Thymus (tissue), 14 donors: ENCODE measurements at places on chromosomes 1 and 21. TPM values are rescaled to one million over a fixed set of nuclear protein-coding genes. Genes with fewer than 3 reads are reported as not detected.

Gene ANKRD35
- polyA plus RNA-seq, result 2.7 TPM

Gene LCE1A
- 1.0 TPM for polyA plus RNA-seq

Gene CYP4A11
- 0.05 TPM for polyA plus RNA-seq

Gene CASZ1
- 3.9 TPM for polyA plus RNA-seq

DNA sequence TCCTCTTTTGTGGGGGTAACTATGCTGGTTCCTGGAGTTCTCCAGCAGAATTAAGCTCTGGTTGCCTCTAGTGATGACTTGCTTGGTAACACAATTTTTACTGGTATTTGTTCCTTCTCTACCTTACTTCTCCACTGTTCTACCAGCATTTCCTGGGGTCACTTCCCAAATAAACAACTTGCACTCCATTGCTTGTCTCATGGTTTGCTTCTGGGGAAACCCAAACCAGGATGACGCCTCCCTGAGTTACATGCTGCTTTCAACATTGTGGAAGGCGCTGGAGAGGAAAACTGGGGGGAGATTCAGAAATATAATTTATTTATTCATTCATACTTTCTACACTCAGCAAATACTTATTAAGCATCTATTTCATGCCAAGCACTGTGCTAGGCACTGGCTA, 55.3 kb upstream of the AK4 start:
- DNase-seq, result no peak
- no peak overlapping the region for H3K4me3 ChIP-seq
- no peak overlapping the region for H3K27ac ChIP-seq
- H3K36me3 ChIP-seq, result no peaks in the 10 kb centered on the region

- no peak overlapping the region for H3K4me3 ChIP-seq
- H3K4me1 ChIP-seq, result no peaks in the 10 kb centered on the region
Measured at GRCh38 chr21:37514038-37514667, 147.6 kb downstream of the DYRK1A start.

DNA sequence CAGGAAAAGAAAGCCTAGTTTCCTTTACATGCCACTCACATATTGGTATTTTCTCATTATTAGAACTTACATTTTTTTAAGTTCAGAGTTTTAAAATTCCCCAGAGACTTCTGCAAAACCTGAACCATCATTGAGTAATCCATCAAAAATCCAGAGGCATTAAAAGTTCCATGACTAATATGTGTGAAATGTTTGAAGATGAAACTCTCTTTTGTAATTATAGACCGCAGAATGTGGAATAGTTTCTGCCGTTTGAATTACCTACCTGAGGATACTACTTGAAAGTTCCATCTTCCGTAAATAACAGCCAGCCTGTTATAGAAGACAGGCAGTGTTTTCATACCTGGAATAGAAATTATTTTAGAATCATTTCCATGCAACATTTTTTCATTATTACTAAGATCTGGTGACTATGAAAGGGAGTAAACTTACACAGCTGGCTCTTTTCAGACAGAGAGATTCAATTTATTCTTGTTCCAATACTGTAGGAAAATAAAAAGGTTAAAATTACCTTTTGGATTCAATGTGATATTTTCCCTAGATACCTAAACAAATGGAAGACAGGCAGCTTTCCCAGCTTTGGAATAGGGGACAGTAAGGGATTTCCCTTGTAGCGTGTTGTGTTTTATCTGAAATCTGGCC, 131.4 kb downstream of the ST6GALNAC5 start:
- H3K4me1 ChIP-seq, result no peaks in the 10 kb centered on the region
- peak overlapping the region; percentile 55 for H3K27ac ChIP-seq
- DNase-seq, result no peak

DNA sequence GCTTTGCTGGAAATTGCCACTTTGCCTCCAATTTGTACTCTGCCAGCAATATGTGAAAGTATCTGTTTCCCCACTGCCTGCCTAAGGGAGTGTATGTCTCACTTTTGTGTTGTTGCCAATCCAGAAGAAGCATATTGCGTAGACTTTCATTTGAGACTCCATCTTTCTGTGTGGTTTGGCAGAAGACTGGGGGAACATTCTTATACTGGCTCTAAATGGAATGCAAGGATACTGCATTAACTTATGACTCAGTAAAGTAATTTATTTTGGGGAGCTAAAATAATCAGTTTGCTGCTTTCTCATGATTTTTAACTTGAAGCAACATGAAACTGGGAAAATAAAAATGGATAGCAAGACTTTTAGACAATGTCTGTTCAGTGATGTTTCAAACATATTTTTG, 107.7 kb upstream of the TMPRSS2 start:
- no peak overlapping the region for H3K27ac ChIP-seq
- no peak for DNase-seq
- H3K4me1 ChIP-seq, result peaks cover 20% of the 10 kb centered on the region
- no peaks in the 10 kb centered on the region for H3K36me3 ChIP-seq

DNA sequence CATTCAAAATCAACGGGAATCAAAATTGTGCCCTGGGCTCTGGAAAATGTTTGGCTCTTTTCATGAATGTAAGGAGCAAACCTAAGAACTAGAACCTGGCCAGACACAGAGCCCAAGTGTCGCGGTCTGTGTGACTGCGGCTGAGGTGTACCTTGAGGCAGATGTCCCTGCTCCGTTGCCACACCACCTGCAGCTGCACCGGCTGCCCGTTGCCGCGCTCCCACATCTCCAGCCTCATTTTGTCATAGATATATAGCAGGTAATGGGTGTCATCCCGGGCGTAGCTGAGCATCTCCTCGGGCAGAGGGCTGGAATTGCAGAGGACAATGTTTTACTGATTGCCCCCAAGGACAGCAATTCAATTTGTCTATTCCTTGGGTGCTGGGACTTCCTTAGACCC, 18.7 kb downstream of the EXOSC10 start:
- H3K27ac ChIP-seq, result no peak overlapping the region
- no peaks in the 10 kb centered on the region for H3K4me1 ChIP-seq
- DNase-seq, result no peak
- H3K4me3 ChIP-seq, result no peak overlapping the region

- H3K27me3 ChIP-seq, result no peaks in the 10 kb centered on the region
- H3K4me1 ChIP-seq, result no peaks in the 10 kb centered on the region
- no peak for DNase-seq
- no peaks in the 10 kb centered on the region for H3K36me3 ChIP-seq
- H3K4me3 ChIP-seq, result no peak overlapping the region
- H3K27ac ChIP-seq, result no peak overlapping the region
Measured at GRCh38 chr21:15134701-15135470, 70.1 kb upstream of the NRIP1 start.

- no peak for DNase-seq
- H3K27ac ChIP-seq, result peak overlapping the region; percentile 19
- peaks cover 23% of the 10 kb centered on the region for H3K4me1 ChIP-seq
- no peaks in the 10 kb centered on the region for H3K36me3 ChIP-seq
- H3K4me3 ChIP-seq, result no peak overlapping the region
Measured at GRCh38 chr21:38768471-38769063, 37.2 kb upstream of the ETS2 start.

GRCh38 chr1:76418531-76418930, 344.0 kb downstream of the ST6GALNAC3 start:
- no peak for DNase-seq
- no peaks in the 10 kb centered on the region for H3K27me3 ChIP-seq
- no peak overlapping the region for H3K4me3 ChIP-seq
- H3K4me1 ChIP-seq, result no peaks in the 10 kb centered on the region

GRCh38 chr1:111468717-111469100, 5.1 kb upstream of the C1orf162 start:
- H3K36me3 ChIP-seq, result peaks cover 9% of the 10 kb centered on the region
- no peaks in the 10 kb centered on the region for H3K27me3 ChIP-seq

- no peak overlapping the region for H3K4me3 ChIP-seq
- H3K27ac ChIP-seq, result no peak overlapping the region
- no peaks in the 10 kb centered on the region for H3K36me3 ChIP-seq
Measured at GRCh38 chr1:67257173-67257535, 50.5 kb upstream of the IL12RB2 start.

DNA sequence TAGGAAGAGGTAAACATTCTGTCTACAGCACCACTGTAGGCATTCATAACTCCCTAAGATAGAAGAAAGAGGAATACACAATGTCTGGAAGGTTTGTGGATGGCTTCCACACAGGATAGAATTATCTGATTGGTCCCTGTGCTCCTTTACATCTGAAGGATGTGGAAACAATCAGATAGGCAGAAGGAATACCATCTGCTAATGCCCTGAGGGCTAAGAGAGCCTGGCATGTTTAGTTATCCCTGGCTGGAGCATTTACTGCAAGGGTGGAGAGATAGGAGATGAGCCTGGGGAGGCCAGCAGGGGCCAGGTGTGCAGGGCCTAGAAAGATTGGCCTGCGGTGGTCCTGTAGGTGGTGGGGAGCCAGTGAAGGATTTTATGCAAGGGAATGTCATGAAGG, 8.6 kb upstream of the ACBD3 start:
- no peak overlapping the region for H3K4me3 ChIP-seq
- no peaks in the 10 kb centered on the region for H3K4me1 ChIP-seq
- H3K36me3 ChIP-seq, result no peaks in the 10 kb centered on the region
- H3K27me3 ChIP-seq, result peaks cover 3% of the 10 kb centered on the region
- no peak overlapping the region for H3K27ac ChIP-seq
- DNase-seq, result no peak

DNA sequence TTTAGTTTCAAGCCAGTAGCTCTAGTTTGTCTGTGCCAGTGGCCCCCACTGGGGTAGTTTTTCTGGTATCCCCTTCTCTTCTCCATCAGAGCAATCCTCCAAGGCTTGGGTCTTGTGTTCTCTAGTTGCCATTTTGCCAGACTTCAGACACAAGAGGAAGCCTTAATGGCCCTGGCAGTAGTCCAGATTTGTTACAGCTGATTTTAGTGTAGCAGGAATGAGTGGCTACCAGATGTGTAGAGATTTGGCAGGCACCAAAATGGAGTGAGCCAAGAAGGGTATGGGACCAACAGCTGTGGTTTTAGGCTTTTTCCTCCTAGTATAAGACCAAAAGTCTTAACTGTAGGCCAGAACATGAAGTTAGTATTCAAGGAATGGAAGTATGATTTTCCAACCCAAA, 56.8 kb downstream of the ACP6 start:
- peaks cover 39% of the 10 kb centered on the region for H3K36me3 ChIP-seq
- peaks cover 7% of the 10 kb centered on the region for H3K4me1 ChIP-seq
- no peak for DNase-seq
- no peak overlapping the region for H3K27ac ChIP-seq
- H3K4me3 ChIP-seq, result no peak overlapping the region

DNA sequence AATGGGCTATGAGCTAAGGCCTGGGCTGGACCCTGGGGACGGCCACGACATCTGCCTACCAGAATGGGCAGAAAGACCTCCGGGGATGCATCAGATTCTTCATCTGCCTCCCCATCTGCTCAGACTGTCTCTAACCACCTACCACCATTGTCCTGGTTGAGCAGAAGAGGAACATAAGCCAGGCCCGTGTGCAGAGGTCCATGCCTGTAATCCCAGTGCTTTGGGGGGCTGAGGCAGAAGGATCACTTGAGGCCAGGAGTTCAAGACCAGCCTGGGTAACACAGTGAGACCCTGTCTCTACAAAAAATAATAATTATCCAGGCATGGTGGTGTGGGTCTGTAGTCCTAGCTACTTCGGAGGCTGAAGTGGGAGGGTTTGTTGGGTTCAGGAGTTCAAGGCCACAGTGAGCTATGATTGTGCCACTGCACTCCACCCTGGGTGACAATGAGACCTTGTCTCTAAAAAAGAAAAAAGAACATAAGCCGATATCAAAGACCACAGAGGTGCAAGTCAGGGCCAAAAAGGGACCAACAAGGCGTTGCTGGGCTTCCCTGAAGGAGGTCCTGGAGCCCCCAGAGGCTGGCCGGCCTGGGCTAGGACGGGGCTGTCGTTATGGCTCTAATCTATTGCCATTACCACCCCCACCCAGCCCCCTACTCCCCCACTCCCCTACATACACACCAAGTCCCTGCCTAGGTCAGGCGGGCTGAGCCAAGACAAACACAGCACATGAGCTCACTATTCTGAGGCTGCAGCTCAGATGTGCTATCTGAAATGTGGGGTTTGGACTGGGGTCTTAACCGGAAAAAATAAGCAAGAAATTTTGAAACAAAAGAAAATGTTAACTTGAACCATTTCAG, 239.2 kb upstream of the RAB4A start:
- H3K4me3 ChIP-seq, result no peak overlapping the region
- H3K36me3 ChIP-seq, result no peaks in the 10 kb centered on the region
- H3K27me3 ChIP-seq, result no peaks in the 10 kb centered on the region

- no peaks in the 10 kb centered on the region for H3K36me3 ChIP-seq
- no peak for DNase-seq
- H3K4me3 ChIP-seq, result no peak overlapping the region
- no peak overlapping the region for H3K27ac ChIP-seq
Measured at GRCh38 chr1:208318150-208318734, 74.1 kb upstream of the PLXNA2 start.
